HuH-7.5 (cell line): ENCODE measurements at places on chromosomes 5 and 9.

DNA sequence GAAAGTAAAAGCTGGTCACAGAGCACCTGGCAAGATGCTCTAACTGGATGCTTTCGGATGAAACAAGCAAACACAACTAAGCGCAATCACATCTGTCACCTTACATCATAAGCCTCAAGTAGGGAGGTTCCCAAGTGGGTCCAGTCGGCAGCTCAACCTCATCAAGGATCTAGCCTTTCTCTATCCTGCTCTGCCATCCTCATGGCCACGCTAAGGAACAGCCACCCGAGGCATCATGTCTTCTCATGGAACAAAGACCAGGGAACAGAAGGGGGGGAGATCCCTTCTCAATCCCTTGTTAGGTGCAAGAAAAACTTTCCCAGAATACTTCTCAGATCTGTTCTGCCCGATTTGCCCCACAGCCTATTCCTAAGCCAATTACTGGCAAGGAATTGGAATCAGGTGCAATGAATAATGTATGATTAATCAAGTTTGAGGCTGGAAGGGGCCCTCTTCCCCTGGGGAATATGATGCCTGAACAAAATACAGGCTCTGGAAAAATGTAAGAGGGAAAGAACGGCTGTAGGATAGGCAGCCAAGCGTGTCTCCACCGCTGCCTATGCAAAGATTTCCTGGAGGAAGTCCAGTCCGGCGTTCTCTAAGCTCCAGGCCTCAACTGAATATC is 1.3 kb upstream of the HABP4 start:
- DNase-seq: no peak

DNA sequence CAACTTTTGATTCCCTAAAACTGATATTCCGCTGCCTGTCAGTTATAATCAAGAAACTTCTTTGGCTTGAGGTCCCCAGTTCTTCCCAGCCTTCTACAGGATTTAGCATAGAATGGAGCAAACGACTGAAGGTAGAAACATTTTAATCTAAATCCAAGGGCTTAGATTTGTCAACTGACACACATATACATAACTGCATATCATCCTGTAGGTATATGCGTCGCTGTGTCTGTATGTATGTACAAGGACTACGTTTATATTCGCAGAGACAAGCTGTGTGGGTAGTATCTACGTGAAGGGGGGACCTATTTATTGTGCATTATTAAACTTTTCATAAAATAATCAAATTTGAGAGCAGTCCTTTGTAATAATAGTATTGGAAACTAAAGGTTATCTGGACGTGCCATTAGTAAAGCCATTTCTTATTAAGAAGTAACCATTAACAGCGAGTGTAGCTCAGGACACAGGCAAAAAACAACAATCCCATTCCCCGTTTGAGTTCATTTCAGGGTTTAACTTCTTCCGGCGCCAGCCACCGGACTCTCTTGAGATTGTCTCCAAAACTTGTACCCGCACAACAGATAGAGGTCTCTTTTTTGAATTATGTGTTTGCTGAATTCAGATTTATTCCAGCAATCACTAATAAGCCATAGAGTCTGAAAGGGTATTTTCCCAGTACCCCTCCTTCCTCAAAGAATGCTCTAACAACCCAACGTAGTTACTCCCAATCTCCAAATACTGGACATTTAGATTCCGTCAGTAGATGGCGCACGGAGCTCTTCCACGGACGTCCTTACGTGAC is 2.1 kb upstream of the MLLT3 start:
- peak; percentile 31 for DNase-seq

DNA sequence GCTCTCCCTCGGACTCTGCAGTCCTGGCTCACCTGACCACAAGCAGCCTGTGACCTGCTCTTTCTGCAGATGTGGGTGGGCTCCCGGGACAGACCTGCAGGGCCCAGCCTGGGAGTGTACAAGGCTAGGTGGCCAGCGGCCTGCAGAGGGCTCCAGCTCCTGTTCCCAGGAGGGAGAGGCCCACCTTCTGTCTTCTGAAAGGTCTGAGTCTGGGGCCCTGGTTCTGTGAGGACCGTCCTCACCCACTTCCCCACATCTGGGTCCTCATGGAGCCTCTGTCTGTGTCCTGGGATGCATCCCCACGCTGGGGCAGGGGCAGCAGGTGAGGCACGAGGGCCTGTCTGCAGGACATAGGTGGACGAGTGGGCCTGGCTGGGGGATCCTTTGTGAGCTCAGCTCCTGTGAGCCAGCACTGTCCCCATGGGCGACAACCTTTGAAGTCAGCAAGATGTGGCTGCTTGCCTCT is 43.7 kb downstream of the PHF2 start:
- no peak for DNase-seq

GRCh38 chr9:76619640-76620039 is 144.6 kb upstream of the PCA3 start:
- DNase-seq: no peak

DNA sequence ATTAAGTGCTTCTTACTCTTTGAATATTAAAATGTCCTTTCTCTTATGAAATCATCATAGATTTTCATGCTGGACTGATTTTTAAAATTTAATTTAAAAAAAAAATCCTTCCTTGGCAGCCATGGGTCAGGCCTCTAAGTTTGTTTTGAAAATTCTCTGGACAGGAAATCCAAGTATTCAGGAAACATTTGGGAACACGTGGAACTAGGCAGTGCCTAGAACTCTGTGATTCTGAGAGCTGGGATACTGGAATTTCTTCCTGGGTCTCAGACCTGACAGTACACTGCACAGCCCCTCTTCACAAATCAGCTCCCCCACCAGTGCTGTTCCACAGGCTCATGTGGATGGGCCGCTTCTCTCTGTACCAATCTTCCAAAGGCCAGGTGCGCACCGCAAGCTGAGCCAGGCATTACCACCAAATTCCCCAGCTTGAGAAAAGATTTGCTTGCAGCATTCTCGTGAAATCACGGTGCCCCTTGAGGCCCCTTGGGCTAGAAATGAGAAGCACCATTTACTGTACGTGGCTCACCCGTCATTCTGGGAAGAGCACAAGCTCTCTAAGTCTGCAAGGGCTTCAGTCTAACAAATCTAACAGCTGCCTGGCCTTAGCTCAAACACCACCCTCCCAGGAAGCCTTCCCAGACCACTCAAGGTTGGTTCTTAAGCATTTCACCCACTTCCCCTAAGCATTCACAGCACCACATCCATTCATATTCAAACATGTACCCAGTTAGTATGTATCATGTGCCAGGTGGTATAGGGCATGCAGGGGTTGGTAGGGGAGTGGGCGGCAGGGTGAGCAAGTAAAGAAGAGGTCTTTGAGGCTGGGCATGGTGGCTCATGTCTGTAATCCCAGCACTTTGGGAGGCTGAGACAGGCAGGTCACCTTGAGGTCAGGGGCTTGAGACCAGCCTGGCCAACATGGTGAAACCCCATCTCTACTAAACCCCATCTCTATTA is 26.5 kb downstream of the B4GALT1 start:
- DNase-seq: no peak

- DNase-seq: no peak
These were observed 13.2 kb upstream of the AUH start for GRCh38 chr9:91374939-91375338.

DNA sequence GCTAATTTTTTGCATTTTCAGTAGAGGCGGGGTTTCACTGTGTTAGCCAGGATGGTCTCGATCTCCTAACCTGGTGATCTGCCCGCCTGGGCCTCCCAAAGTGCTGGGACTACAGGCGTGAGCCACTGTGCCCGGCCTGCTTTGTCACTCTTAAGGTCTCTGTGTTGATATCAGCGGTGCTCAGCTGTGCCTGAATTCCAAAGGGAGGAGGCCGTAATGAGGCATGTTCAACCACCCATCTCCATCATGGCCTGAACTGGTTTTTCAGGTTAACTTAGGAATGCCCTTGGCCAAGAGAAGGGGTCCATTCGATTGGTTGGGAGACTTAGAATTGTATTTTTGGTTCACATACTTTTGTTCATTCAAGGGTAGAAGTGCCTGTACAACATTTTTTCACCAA is 22.0 kb downstream of the HSD17B3 start:
- no peak for DNase-seq

- DNase-seq: peak; percentile 85
These were observed 995 bp downstream of the IPPK start for GRCh38 chr9:92668746-92669526.

GRCh38 chr9:127897193-127897692 is 2.2 kb downstream of the ST6GALNAC6 start:
- DNase-seq: peak; percentile 94

GRCh38 chr5:40429258-40430100 is 250.2 kb upstream of the PTGER4 start:
- no peak for DNase-seq

- DNase-seq: no peak
These were observed 7.3 kb downstream of the PIK3R1 start for GRCh38 chr5:68222824-68223354.

DNA sequence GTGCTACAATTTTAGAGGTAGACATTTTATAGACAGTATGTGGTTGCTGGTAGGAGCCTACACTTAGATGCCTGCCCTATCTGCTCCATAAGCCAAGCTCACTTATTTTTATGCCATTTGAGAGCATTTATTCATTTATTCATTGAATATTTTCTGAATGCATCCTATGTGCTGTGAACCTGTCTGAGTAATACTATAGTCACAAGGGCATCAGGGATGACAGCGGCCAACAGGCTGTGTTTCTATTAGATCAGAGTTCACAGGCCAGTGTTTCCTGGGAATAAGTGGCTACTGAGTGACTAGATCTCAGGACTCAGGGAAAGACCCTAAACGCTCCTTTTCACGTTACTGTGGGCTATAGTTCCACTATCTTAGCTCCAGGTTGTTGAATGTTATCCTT is 235.2 kb upstream of the MSX2 start:
- DNase-seq: no peak

DNA sequence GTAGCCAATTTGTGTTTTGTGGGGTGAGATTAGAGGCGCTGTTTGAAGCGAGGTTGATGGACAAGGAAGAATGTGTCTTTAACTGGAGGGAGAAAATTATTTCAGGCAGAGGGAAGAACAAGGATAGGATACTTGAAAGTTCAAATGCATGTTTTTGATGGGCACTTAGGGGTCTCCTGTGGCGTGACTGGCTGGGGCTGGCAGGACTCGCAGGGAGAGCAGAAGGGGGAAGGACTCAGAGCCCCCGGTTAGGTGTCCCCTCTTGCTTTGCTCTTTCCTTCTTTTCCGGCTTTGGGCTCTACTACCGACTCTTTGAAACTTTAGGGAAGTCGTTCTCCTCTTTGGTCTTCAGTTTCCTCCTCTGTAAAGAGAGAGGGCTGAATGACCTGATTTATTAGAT is 12.1 kb downstream of the GRAMD2B start:
- DNase-seq: no peak

GRCh38 chr5:117889596-117889995 is 1098.8 kb downstream of the DTWD2 start:
- DNase-seq: no peak

DNA sequence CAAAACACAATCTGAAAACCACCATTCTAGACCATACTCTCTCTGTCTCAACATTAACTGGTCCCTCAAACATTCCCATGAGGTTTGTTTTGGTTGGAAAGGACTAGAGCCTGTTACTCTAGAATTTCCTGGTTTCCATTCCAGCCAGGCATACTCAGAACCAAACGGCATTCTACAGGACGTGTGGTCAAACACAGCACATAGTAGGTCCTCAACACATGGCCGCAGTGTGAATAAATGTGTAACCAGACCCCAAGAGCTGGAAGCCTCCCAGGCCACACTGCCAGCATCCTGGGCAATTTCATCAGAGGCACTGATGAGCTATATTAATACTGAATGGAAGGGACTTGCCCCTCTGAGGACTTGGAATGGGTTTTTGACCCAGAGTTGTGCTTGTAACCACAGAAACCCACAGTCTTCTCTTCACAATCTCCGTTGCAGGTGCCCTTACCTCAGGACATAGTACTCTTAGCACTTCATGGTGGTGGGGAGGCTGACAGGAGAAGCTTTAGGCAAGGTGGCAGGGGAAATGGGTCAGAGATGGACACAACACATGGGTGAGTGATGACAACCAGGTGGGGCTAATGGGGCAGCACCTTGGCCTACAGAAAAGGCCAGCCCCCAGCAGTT is 66.0 kb downstream of the ZNF366 start:
- DNase-seq: no peak

GRCh38 chr5:118723021-118723338 is 265.4 kb downstream of the DTWD2 start:
- DNase-seq: no peak

DNA sequence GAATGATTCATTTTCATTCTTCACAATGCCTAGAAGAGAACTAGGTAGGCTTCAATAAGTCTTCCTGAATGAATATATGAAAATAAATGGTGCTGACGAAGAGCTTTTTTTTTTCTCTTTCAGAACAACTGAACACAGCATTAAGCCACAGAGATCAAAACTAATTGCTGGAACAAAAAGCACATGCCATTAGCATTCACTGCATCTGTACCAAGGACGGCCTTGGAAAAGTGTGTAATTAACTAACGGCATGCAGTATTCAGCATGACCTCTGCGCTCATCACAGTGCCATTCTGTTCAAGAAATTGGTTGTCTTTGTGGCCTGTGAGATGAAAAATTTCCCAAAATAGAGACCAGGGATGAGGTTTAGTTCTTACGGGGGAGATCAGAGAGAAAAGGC is 99.3 kb downstream of the NUDT12 start:
- no peak for DNase-seq

DNA sequence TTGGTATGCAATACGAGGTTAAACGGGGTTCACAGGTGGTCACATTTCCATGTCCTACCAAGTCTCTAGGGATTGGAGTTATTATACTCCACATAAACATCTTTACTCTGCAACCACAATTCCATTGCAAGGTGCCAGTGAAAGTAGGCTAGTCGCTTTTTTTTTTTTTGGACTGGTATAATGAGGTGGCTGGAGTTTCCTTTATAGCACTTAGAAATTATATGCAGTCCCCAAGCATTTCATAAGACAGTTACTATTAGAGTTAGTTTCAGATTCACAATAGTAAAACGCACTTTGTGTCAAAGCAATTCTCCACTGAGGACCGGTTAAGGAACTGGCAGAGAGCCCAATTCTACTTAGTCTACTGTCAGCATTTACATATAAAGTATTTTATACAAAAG is 1.4 kb downstream of the MEF2C start:
- no peak for DNase-seq

GRCh38 chr5:120818128-120818527 is 354.0 kb downstream of the PRR16 start:
- DNase-seq: no peak

- no peak for DNase-seq
These were observed 168.0 kb downstream of the CDK5RAP2 start for GRCh38 chr9:120411862-120412424.

DNA sequence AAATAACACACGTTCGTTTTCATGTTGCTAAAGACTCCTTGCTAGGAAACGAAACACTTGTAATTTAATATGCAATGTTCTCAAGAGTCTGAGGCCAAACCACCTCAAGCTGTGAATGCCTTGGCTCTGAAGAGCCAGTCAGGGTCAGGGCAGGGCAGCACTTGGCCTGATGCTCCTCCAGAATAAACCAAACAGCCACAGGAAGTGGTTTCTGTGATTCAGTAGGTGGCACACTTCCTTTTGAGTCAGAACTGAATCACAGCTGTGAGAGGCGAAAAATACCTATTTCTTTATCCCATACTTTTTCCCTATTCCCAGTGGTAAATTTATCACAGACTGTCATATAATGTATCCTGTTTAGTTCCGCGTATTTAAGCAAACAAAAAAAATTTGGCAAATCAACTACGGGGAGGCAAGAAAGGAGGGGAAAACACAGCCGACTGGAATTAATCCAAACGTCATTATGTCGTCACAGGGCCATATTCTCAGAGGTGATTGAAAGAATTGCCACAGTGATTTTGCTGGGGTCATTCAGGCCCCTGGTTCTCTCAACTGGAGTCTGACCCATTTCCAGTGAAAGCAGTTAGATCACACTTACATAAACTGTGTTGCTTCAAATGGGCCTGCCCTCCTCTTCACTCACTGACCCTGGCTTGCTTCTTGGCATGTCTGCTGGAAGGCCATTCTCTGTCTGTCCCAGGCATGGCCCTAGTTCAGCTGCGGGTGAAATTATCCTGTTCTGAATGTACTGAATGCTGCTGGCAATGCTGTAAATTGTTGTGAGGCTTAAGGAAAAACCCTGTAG is 71.2 kb downstream of the ARRDC3 start:
- no peak for DNase-seq
